ENCODE measurements at places on chromosomes 6 and 20. TPM values are rescaled to one million over a fixed set of nuclear protein-coding genes. Genes with fewer than 3 reads are reported as not detected.

Gene BTN1A1
- not detected for total RNA-seq

Gene MOCS1
- 12.9 TPM for total RNA-seq

Gene FBXL4
- 16.0 TPM for total RNA-seq

Gene PBOV1
- not detected for total RNA-seq

Gene RBM24
- total RNA-seq = 3.2 TPM

Gene CYP24A1
- not detected for total RNA-seq

Gene SLC22A3
- 2.0 TPM for total RNA-seq

Gene TAAR2
- total RNA-seq = not detected

Gene MAP7
- 72.6 TPM for total RNA-seq

Measured in left colon (tissue), 2 donors.